Gastrocnemius medialis (tissue), 4 donors: ENCODE measurements at places on chromosomes 1 and 21. TPM values are rescaled to one million over a fixed set of nuclear protein-coding genes. Genes with fewer than 3 reads are reported as not detected.

Gene ILF2
- total RNA-seq, result 122 TPM

GRCh38 chr1:2859881-2860430 lies 58.5 kb upstream of the TTC34 start:
- DNase-seq, result no peak
- no peak overlapping the region for H3K4me3 ChIP-seq
- no peaks in the 10 kb centered on the region for H3K4me1 ChIP-seq
- H3K36me3 ChIP-seq, result no peaks in the 10 kb centered on the region

DNA sequence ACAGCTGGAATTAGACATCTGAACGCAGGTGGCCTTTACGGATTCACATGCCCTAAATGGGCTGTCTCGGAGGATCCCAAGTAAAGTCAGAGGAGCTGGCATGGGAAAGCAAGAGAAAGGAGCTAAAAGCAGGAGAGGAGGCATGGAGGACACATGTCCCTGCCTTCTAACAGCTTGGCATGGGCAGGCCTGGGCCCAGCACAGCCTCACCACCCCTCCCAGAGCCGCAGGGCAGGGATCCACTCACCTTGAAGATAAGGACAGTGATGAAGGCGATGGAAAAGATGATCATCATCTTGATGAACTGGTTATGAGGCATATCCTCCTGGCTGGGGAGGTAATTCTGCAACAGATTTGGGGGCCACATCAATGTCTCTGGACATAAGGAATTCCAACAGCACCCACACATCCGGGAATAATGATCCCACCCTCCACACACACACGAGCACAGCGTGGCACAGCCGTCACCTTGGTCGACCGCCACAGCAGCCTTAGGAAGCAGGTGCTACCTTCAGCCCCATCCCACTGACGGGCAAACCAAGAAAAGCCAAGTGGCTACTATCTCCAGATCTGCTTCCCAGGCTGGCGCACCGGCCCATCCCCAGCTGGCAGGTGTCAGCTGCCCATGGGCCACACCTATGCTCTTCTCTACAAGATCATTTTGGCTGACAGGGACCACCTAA lies 14.1 kb upstream of the MATN1 start:
- H3K27me3 ChIP-seq, result no peaks in the 10 kb centered on the region
- no peak for DNase-seq
- H3K4me1 ChIP-seq, result no peaks in the 10 kb centered on the region
- H3K4me3 ChIP-seq, result no peak overlapping the region

- DNase-seq, result no peak
- H3K27me3 ChIP-seq, result no peaks in the 10 kb centered on the region
- no peak overlapping the region for H3K27ac ChIP-seq
- H3K4me3 ChIP-seq, result no peak overlapping the region
These were observed 7.6 kb upstream of the FNBP1L start for GRCh38 chr1:93440272-93440671.

Gene FMO2
- total RNA-seq, result 22.6 TPM

Gene LCE5A
- not detected for total RNA-seq

DNA sequence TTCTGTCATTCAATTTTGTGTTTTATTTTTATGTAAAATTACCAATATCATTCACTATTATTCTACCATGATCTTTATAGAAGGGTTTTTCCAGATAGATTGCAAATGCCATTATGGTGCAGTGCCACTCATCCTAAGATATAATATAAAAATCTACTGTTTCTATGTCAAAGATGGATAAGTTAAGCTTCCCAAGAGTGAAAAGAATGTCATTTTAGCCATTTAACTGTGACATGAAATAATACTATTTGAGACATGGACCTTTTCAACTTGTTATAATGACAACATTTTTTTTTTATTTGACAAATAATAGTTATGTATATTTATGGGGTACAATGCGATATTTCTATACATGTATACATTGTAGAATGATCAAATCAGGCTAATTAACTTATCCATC lies 224.3 kb downstream of the RPS6KC1 start:
- peaks cover 12% of the 10 kb centered on the region for H3K4me1 ChIP-seq
- no peak for DNase-seq
- no peak overlapping the region for H3K4me3 ChIP-seq
- H3K36me3 ChIP-seq, result no peaks in the 10 kb centered on the region
- H3K27me3 ChIP-seq, result no peaks in the 10 kb centered on the region

DNA sequence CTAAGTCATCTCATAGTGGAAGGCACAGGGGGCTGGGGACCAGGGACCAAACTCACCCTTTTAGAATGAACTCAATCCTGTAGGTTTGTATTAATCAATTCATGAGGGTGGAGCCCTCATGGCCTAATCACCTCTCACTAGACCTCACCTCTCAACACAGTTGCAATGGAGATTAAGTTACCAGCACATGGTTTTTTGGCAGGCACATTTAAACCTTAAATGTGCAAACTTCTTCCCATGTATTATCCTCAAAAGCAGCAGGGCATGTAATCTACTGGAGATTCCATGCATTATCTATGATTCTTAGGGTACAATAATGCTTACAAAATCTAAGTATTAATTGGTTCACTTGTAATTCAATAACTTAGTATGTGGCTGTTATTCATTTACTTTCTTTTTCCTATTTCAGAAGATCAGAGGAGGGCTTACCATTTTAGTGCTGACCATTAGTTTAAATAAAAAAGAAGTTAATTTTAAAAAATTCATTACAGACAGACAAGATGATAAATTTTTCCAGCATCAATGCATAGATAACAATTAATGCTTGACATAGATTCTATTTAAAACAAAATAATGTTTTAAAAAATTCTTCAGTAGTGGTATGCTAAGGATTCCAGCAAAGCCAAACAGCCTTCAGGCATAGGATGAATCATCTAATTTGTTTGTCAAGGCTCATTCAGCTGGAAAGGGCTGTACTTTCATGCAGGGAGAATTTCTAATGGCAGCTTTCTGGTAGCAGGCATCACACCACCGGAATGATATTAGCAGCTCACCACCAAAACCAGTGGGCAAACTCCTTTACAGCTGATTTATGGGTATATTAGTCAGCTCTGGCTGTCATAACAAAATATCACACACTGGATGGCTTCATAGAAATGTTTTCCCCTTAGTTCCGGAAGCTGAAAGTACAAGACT lies 124.6 kb upstream of the ZNF648 start:
- H3K36me3 ChIP-seq, result no peaks in the 10 kb centered on the region
- no peaks in the 10 kb centered on the region for H3K4me1 ChIP-seq
- H3K27me3 ChIP-seq, result no peaks in the 10 kb centered on the region
- H3K4me3 ChIP-seq, result no peak overlapping the region
- no peak overlapping the region for H3K27ac ChIP-seq

Gene RGS8
- total RNA-seq, result not detected

GRCh38 chr1:191895462-191896058 lies 262.7 kb upstream of the RGS18 start:
- H3K4me3 ChIP-seq, result no peak overlapping the region
- H3K36me3 ChIP-seq, result no peaks in the 10 kb centered on the region
- DNase-seq, result no peak
- no peaks in the 10 kb centered on the region for H3K27me3 ChIP-seq
- H3K4me1 ChIP-seq, result no peaks in the 10 kb centered on the region

DNA sequence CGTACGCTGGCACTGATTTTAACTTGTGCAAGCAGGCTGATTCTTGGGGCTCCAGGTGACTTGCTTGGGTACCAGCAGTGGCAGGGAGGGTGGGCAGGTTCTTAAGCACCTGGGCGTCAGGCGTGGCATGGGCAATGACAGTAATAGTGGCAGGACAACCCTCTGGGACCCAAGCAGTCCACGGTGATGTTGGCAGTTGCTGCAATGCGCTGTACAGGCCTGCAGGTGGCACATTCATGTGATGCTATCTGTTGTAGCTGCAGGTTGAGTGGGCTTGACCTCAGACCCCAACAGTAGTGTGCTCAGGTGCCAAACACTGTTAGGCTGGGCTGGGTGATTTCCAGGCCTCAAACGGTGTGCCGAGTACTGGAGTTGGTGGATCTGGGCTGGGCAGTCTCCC lies 10.2 kb upstream of the OR10J4 start:
- no peaks in the 10 kb centered on the region for H3K4me1 ChIP-seq
- no peak overlapping the region for H3K4me3 ChIP-seq
- no peaks in the 10 kb centered on the region for H3K36me3 ChIP-seq
- no peaks in the 10 kb centered on the region for H3K27me3 ChIP-seq
- DNase-seq, result no peak

DNA sequence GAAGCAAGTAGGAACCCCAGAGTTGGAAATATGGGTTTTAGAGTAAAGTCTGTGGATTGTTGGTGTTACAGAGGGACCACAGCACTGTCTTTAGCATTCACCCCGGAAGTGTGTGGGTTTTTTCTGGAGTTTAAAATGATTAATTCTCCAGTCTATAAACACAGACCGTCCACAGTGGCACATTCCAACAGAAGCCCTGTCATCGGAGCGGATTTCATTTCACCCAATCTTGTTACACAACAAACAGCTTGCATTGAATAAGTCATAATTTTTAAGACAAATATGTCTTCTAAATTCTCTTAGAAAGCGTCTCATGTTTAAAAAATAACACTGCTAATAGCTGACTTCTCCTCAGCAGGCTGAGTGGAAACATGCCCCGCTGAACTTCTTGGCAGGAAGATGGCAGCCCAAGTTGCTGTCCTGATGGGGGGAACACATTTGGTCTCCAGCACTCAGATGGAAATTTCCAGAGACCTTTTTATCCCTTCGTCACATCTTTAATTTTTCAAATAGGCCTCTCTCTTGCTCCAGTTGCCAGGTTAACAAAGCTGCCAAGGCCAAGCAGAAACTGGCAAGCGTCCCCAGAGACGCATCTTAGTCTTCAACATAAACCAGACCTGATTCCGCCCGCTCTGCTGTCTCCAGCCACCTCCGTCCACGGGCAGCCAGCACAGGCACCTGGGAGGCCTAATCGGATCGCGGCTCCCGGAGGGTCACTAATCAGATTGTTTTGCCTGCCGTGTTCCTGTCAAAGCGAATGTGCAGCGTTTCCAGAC lies 28.8 kb upstream of the SLC19A1 start:
- H3K36me3 ChIP-seq, result no peaks in the 10 kb centered on the region
- no peak for DNase-seq
- no peak overlapping the region for H3K27ac ChIP-seq
- no peaks in the 10 kb centered on the region for H3K4me1 ChIP-seq
- H3K27me3 ChIP-seq, result peaks cover 7% of the 10 kb centered on the region
- no peak overlapping the region for H3K4me3 ChIP-seq

DNA sequence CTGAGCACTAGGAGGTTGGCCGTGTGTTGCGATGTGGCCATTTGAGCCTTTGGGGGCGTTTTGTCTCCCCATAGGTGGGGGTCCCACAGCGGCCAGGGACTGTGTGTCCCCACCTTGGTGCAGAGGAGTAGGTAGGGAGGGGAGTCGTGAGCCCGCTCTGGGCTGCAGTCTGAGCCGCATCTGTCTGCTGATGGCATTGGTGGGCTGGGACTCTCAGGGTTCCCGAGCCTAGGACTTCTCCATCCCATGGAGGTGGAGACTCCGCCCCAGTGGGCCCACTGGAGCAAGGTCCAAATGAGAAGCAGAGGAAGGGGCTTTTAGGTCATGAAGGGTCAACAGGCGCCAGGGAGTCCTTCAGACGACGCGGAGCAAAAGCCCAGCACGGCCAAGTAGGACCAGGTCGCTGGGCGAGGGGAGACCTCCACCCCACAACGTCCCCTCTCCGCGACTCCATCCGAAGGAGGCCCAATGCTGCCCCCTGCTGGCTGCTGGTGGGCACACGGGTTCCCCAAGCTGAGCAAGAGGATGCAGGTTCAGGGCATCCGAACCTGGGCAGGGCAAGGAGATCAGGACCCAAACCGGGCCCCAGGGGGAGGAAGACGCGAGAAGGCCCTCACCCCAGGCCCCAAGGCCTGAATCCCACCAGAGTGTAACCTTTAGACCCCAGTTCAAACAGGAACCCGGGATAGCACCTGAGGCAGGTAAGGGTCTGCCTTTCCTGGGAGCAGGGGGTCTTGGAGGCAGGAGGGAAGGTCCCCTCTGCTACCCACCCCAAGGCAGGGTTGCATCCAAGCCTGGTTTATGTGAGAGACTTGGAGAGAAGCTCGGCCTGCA lies 14.9 kb downstream of the TTC34 start:
- H3K36me3 ChIP-seq, result no peaks in the 10 kb centered on the region
- peaks cover 42% of the 10 kb centered on the region for H3K27me3 ChIP-seq
- no peak overlapping the region for H3K4me3 ChIP-seq
- H3K4me1 ChIP-seq, result no peaks in the 10 kb centered on the region
- no peak for DNase-seq

Gene AGT
- total RNA-seq, result 36.7 TPM

Gene HSD3B2
- not detected for total RNA-seq

DNA sequence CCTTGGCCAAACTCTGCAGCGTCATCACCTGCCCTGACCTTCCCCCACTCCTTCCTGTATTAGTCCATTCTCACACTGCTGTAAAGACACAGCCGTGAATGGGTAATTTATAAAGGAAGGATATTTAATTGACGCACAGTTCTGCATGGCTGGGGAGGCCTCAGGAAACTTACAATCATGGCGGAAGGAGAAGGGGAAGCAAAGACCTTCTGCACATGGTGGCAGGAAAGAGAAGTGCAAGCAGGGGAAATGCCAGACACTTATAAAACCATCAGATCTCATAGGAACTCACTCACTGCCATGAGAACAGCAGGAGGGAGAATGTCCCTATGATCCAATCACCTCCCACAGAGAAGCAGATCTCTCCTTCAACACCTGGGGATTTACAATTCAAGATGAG lies 408.5 kb downstream of the PTPRU start:
- H3K36me3 ChIP-seq, result no peaks in the 10 kb centered on the region

GRCh38 chr1:172135978-172136610 lies 284.4 kb upstream of the C1orf105 start:
- H3K4me1 ChIP-seq, result peaks cover 5% of the 10 kb centered on the region
- no peak for DNase-seq
- H3K36me3 ChIP-seq, result no peaks in the 10 kb centered on the region
- no peaks in the 10 kb centered on the region for H3K27me3 ChIP-seq
- peak overlapping the region; percentile 39 for H3K27ac ChIP-seq

DNA sequence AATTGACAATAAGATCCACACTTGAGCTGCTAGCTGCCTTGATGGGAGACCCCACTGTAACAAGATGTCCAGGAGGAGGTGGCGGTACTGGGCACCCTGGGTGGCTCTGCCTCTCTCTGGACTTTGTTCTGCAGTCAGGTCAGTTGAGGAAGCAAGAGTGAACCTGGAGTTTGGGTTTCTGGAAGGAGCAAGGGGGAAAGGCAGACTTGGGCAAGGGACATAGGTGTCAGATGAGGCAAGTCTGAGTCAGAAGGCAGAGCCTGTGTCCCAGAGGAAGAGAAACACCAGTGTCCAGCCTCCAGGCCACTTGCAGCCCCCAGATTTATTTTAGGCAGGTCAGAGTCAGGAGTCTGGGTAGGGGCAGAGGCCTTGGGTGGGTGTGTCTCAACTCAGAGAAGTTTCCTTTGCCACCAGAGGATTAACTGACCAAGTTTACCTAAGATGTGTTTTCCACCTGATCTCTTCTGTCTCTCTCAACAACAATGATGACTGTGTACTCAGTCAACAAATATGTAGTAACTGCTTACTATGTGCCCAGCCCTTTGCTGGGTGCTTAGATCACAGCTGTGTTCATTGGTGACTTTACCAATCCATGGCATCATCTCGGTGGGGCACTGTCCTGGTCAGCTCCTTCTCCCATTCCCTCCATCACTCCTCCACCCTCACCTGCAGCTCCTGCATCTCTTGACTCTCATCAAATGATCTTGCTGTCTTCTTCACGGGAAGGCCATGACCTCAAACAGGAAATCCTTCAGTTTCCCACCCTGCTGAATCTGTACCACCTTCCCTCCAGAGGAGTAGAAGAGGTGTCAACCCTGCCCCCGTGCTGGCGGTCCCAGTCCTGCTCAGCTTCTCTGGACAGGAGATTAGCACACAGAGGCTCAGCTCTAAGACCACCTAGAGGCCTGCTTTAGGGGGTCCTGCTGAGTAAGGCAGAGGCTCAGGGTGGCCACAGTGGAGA lies 36.6 kb downstream of the ELF3 start:
- no peaks in the 10 kb centered on the region for H3K4me1 ChIP-seq
- DNase-seq, result no peak
- H3K27ac ChIP-seq, result no peak overlapping the region
- H3K27me3 ChIP-seq, result no peaks in the 10 kb centered on the region
- H3K4me3 ChIP-seq, result no peak overlapping the region
- no peaks in the 10 kb centered on the region for H3K36me3 ChIP-seq
